NCI-H2029 (cell line): ENCODE measurements at places on chromosomes 12 and 14.

DNA sequence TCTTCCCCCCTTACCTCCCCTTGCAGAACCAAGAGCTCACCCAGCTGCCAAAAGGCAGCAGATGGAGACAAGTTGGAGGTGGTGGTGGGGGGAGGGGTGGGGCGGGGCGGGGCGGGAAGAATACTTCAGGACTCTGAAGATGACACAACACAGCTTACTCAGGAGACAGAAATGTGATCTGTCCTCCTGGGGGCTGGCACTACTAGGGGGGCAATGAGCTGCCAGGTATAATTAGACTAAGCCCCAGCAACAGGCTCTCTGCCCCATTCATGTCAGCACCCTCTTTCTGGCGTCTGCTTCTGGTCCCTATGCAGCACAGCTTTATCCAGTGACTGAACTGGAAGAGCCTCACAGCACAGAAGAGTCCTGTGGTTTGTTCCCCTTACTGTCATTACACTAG, 407.0 kb downstream of the MED13L start:
- no peak for DNase-seq

DNA sequence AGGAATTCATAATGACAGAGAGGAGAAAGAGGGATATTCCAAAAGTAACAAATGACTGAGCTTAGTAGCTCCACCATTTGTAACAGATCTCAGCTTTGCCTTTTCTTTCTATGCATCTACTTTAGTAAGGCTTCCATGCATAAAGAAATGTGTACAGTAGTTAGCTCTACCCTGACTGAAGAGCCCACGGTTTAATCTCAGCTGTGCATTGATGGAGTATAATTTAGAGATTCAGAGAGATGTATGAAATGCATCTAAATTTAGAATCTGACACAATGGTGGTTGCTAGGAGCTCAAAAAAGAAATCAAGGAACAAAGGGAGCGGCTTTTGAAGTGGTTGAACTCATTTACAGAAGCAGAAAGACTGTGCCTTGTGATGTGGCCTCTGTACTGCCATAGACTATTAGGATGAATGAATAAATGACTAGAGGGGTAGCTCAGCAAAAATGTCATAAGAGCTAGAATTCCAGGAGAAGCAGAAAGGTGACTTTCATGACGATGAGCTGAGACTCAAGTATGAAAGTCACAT, 838.6 kb downstream of the RPS29 start:
- DNase-seq: no peak

GRCh38 chr14:94787092-94787491, 17.2 kb upstream of the GSC start:
- DNase-seq: no peak

DNA sequence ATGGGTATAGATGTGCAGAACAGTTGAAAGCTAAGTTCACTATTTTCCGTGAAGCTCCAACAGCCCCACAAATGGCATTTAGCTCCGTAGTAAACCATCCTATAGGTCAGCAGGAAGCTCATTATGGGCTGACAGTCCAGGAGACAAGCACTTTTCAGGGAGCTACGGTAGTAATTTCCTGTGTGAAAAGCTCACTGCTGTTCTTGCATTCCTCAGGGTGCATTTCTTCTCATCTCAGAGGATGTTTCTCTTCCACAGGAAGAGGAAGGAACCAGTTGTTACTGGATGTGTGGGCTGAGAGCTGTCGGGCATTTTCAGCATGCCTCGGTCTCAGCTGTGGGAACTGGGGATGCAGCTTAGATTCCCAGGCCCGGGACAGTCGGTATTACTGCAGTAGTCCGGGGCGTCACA, 72.8 kb downstream of the GALNT4 start:
- DNase-seq: no peak

GRCh38 chr12:28104903-28105864, 85.1 kb upstream of the CCDC91 start:
- no peak for DNase-seq

DNA sequence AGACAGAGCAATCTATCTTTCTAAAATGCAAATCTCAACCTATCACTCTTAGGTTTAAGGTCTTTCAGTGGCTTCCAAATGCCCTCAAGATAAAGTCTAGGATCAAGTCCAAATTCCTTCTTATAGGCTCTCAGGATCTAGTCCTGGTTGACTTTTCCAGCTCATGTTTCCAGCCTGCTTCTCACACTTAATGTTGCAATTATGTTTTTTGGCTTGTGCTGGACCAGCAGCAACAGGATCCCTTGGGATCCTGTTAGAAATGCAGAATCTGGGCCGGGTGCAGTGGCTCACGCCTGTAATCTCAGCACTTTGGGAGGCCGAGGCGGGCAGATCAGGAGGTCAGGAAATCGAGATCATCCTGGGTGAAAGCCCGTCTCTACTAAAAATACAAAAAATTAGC, 10.6 kb downstream of the GPR33 start:
- no peak for DNase-seq

DNA sequence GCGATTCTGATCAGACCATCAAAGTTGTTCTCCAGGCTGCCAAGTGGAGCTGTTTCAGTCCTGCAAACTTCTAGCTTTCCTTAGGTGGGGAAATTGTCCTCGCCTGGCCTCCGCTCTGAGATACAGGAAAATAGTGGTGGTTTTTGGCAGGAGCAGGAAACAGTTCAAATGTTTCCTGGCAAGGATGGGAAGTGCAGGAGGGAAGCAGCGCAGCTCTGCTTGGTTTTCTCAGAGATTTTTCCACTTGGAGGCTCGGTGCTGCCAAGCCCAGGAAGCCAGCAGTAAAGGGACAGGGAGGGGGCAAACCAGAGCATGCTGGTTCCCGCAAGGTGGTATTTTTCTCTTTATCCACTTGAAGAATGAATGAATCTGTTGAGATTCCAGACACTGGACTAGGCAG, 17.0 kb downstream of the TMEM63C start:
- DNase-seq: no peak

GRCh38 chr12:47973870-47974269, 10.5 kb downstream of the TMEM106C start:
- DNase-seq: no peak

GRCh38 chr12:118430516-118430915, 54.2 kb downstream of the SUDS3 start:
- DNase-seq: no peak

DNA sequence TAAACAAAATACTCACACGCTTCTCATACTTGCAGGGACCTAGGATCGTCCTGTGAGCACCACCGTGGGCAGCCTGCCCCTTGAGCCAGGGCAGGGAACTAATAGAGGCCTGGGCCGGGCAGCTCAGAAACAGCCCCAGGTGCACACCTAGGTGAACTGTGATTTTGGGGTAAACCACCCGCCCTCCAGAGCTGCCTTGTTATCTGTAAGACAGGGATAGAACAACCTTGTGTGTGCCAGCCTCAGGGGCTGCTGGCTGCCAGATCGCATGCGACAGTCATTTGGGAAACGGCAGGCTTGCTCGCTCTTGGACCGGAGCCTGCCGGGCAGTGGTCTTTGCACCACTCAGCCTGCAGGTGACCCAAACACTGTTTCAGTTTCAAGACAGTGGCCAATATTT, 86.8 kb downstream of the ADGRD1 start:
- peak; percentile 14 for DNase-seq

DNA sequence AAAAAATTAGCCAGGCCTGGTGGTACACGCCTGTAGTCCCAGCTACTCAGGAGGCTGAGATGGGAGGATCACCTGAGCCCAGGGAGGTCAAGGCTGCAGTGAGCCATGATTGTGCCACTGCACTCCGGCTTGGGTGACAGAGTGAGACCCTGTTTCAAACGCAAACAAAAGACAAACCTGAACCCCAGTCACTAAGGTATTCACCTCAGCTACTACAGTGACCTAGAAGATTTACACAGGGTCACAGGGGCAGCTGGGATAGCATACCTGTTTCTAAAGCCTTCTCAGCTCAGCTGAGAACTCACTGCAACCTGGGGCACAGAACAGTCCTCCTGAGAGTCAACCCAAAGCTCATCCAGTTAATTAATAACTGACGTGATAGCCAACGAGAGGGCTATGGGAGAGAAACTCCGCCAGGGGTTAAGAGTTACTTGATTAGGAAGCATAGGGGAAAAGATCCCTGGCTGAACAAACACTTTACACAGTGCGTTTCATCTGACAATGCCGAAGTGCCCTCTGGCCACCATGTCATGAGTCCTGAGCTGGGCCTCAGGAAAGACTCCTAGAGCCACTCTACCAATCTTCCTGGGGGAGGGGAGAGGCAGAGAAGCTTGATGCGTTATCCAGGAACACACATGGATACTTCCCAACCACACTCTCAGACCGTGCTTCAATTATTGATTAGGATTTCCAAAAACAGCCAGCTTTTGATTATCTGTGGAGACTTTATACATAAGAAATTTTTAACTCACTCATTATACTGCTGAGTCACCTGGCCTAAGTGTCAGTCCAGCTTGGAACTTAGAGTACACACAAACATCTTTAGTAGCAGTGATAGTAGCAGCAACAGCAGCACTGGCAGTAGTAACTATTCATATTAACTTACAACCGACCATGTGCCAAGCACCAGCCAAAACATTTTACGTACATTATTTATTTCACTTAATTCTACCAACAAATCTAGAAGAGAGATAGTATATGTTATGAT, 48.2 kb downstream of the FOXN3 start:
- DNase-seq: no peak

DNA sequence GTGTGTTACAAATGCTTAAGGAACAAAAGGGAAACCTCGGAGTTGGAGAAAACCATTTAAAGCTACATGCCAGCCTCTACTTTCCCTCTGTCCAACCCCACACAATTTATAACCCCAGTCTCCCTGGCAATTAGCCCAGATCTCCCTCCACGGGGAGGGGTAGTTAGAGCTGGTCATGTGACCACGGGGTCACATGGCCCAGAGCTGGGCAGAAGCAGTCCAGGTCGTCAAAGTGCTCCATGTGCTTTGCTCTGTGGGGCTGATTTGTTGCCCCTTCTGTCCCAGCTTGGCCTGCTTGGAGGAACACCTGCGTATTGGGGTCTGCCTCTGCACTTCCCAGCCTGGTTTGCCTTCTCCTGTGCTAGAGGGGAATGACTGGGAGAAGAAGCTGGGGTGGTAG, 219.1 kb downstream of the RBM19 start:
- DNase-seq: peak; percentile 42

DNA sequence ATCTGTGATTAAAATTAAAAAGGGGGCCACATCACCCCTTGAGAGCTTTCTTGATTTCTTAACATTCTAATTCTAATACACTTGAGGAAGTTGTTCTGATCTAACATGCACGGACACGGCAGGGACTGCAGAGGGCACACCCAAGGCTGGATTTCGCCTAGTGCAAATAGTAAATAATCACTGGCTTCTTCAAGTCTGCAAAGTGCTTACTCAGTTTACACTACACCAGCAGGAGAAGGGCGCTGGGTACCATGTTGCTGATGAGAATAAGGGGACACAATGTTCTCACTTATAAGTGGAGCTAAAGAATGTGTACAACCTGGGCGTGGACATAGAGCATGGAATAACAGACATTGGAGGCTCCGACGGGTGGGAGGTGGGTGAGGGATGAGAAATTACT, 34.2 kb downstream of the TBX5 start:
- no peak for DNase-seq

GRCh38 chr14:72916174-72916573, 10.1 kb upstream of the DCAF4 start:
- DNase-seq: no peak

DNA sequence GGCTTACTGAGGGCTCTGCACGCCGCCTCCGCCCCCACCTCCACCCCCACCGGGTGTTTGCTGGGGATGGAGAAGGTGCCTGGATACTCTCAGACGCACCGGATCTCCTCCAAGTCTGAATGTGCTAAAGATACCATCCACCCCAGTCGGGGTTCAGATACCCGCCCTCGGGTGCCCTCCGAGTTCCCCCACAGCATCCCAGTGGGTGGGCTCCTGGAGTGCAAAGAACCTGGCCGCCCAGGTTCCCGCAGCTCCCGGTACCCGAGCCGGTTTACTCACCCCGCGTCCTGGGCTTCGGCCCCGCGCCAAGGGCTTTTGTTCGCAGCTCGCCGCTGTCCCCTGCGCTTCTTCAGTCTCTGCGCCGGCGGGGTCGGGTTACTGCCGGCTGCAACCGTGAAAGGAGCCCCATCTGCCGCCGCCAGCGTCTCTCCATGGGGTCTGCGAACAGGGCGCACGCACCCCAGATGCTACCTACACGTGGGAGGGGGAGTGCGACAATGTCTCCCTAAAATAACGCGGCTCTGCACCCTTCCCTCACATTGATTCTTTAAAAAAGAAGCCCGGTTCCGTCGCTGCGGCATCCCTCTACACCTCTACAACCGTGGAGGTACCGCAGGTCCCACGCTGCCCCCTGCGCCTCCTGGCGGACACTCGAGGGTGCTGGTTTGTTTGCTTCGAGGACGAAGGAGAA, at the start of gene CCDC177:
TSS of gene CCDC177 (minus strand) at position 609 of the 691 bp plus-strand sequence. CDS start 1,249 bp downstream, outside the sequence.
- DNase-seq: peak; percentile 16

DNA sequence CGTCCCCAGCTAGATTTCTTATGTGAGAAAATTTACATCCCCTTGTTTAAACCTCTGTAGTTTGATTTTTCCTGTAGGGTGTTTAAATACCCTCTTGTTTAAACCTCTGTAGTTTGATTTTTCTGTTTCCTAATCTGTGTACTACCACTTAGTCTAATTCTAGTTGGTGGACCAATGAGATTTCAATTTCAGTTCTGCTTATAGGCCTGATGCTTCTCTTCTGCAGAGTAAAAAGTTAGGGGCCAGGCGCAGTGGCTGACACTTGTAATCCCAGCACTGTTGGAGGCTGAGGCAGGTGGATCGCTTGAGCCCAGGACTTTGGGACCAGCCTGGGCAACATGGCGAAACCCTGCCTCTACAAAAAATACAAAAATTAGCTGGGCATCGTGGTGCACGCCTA, 11.5 kb downstream of the UBC start:
- DNase-seq: no peak

DNA sequence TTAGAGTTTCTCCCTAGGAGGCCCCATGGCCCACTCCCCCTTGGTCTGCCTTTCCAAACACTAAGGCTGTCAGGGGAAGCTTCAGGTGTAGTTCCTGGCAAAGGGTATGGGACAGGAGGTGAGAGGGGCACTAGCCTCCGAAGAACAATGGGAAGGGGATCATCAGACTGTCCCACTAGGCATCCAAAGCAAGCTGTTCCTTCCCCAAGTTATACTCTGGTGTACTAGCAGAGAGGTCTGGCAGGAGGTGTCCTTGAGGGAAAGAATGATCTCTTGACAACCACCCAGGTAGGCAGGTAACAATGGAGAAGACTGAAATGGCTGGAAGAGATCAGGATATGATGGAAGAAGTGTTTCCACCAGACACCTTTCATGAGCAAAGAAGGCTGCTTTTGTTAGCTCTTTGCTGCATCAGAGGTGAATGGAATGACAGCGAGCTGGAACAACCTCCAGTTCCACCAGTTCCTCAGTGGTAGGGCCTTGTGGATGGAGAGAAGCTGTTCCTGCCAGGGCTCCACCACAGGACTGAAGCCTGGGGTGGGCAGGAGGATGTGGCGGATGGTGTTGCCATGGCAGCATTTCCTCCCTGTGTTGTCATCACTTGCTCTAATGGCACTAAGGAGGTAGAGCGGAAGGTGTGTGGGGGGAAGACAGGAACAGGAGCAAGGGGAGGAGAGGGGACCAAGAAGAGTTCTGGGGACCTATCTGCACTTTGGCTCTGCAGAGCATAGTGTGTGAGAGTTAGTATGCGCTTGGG, 2.3 kb upstream of the AGAP2 start:
- DNase-seq: no peak

- DNase-seq: no peak
Observed at GRCh38 chr14:72563676-72564075, 330.2 kb downstream of the DPF3 start.
